ENCODE measurements at places on chromosomes 7 and 10. TPM values are rescaled to one million over a fixed set of nuclear protein-coding genes. Genes with fewer than 3 reads are reported as not detected.

PNLIPRP1 gene
- total RNA-seq = not detected

DNA sequence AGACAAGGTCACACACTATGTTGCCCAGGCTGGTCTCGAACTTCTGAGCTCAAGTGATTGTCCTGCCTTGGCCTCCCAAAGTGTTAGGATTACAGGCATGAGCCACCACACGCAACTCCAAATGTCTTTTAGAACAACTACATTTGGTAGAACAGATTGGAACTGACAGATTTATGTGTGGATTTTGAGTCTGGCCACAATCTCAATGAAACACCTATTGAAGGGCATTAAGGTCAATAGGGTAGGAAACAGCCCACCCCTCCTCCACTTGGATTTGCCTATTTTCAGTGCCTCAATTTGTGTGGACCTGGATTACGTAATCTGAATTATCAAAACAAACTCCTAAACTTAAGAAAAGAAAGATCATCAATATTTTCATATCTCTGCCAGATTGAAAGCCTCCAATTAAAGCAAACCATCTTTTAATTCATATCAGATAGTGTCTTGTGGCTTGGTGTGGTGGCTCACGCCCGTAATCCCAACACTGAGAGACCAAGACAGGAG, 15.5 kb upstream of the CYP51A1 start:
- no peak for DNase-seq

DNA sequence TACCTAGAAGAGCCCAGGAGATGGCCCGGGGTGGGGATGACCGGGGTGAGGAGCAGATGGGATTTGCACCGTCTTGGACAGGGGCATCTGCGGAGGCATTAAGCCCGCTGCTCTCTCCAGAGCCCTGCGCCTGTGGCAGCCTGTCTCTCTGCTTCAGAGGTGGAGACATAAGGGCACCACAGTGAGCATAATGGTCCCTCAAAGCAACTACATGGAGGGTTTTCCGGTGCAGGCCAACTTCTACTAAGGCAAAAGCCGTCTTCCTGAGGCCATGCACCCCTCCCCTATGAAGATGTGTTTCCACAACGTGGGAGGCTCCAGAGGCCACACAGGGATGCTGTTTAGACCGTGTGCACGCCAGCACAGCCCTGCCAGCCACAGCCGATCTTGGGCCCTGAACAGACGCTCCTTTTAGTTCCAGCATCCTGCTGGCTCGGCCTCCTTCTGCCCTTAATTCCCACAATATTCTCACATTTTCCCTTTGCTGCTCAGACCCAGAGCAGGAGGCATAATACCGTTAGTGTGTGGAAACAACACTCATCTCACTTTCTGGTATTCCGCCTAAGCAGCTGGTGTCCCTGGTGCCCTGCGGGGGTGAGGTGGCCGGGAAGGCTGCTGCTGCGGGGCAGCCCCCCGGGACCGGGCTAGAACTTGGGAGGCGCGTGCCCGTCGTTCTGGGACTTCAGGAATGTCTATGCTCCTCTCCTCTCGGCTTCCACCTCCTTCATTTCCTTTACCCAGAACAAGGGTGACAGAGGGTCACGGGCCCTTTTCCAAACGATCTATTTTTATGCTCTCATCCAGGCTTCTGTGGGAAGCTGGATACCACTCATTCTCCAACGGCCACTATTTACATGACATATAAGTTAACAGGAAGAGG, 266.9 kb downstream of the TNS3 start:
- DNase-seq = no peak

CREM gene
- 127 TPM for total RNA-seq

CYP3A5 gene
- total RNA-seq = not detected
